ENCODE measurements at places on chromosomes 1 and 21.

GRCh38 chr21:40547906-40548513 lies 298.9 kb downstream of the DSCAM start:
- no peak for DNase-seq

DNA sequence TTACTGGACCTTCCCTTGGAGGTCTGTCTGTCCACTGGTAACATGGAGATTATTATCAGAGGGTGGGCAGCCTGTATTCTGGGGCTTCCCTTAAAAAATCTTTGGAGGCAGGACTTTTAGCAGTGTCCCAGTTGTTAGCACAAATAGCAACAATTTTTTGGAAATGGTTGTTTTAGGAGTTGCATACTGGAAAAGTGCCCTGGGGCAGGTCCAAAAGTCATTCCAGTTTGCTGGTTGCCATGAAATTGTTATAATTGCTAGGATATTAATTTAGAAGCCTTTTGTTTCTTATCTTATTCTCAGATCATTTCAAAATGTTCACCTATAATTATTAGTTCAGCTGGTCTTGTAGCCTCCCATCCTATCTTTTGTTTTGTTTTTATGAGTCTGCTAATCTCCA lies 71.0 kb downstream of the PTGS2 start:
- peak; percentile 6 for DNase-seq

DNA sequence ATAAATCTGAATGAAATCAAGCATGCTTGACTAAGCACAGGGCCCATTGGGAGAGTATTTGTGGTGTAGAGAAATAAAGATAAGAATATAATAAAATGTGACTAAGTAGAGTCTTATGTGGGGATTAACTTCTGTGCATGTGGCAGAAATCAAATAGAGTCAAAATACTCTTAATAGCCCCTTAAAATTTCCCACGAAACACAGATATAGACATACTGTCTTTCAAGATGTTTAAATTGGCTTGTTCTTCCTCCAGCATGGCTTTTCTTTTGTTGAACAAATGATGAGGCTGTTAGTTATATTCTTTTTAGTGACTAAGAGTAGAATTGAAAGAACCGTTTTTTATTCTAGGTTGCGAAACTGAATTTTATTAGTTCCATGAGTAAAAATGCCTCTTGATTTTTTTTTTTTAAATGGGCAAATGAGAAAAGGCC lies 112.3 kb downstream of the RPS6KC1 start:
- DNase-seq: no peak

GRCh38 chr1:117161887-117162286 lies 40.3 kb upstream of the TRIM45 start:
- no peak for DNase-seq

DNA sequence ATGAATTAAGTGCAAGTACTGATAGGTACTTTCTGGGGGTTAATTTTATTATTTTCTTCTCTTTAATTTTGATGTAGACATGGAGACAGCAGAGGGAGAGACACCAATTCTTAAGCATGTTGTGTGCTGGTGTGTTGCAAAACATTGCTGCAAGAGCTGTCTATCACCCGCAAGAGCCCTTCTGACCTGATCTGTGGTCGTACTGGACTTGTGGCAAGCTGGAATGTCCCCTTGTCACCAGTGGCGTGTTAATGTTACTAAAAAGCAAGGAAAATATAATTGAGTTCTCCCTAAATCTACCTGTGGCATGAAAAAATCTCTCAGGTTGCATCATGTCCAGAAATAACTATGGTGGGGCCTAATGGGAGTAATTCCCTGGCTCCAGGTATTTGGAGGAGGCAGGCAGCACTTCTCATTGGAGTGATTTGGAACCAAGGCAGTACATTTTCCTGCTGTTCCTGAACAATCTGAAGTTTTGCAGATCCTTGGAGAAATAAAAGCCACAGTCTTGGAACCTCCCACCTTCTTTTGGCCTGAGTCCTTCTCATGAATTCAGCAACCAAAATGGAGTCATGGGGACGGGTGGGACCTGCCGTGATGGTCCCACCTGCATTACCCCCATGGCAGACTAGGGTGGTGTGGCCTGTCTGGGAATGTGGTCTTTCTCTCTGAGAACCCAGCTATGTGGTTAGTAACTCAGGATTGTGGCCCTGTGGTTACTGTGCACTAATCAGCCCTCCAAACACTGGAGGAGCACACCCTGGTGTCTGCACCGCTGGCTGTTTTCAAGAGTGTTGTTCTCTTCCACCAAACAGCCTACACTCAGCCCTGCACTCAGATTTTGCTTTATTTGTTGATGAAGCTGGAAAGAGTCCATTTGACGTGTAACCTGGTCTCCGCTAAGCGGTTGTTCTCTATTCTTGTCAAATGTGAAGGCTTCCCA lies 57.4 kb downstream of the GALNT2 start:
- DNase-seq: peak; percentile 65
